ENCODE measurements at places on chromosomes 6 and 20. TPM values are rescaled to one million over a fixed set of nuclear protein-coding genes. Genes with fewer than 3 reads are reported as not detected.

The ZSCAN31 gene
- 1.5 TPM for total RNA-seq

- DNase-seq = no peak
These were observed 348.5 kb upstream of the BTBD3 start for GRCh38 chr20:11569163-11569562.

GRCh38 chr20:14374196-14374595 lies 36.8 kb upstream of the FLRT3 start:
- no peak for DNase-seq

The FGD2 gene
- 1.5 TPM for total RNA-seq

- DNase-seq = no peak
These were observed 996.0 kb upstream of the CITED2 start for GRCh38 chr6:140370441-140370840.

- DNase-seq = no peak
These were observed 12.9 kb downstream of the COX7A2 start for GRCh38 chr6:75230484-75231325.

The GABRR1 gene
- not detected for total RNA-seq

DNA sequence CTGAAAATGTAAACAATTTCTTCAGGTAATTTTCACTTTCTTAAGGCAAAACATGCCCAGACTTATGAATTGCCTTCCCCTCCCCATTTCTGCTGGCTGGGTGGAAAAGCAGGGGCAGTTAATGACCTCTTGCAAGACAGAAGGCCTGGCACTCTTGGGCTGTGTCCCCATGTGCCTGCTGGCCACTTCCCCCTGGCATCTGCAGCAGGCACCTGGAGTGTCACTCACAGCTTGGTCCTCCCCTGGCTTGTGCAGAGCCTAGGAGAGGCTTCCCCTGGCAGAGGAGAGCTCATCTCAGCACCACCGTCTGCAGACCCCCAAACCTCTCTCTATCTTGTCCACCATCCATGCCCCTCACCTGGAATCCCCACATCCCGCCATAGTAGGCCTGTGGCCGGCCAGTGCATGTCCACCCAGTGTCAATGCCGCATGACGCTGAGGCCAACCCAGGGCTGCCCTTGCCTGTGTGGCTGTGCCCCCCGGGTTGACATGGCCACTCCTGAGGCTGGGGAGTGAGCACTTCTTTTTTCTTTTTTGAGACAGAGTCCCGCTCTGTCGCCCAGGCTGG lies 83.5 kb upstream of the SLC22A23 start:
- no peak for DNase-seq

- DNase-seq = no peak
These were observed 54.2 kb downstream of the RAB44 start for GRCh38 chr6:36751833-36752186.

DNA sequence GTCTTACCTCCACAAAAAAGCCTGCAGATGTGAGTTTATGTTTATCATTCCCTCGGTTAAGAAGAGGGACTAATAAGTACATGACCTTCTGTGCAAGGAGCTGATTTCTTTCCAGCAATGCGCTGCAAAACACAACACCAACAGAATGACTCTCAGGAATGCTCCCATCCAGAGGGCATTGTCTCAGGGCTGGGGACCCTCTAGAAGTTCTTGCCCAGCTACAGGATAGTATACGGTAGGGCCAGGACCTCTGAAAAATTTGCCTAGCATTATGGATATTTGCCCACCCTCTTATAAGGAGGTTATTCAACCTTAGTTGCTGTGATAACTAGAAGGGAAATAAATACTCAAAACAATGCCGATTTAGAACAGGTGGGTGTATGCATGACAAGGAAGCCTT lies 24.7 kb upstream of the RBL1 start:
- no peak for DNase-seq

GRCh38 chr6:33586108-33586640 lies 6.1 kb upstream of the BAK1 start:
- DNase-seq = no peak

The SOX18 gene
- 0.24 TPM for total RNA-seq

- no peak for DNase-seq
These were observed 638.4 kb downstream of the MAFB start for GRCh38 chr20:40050596-40050995.

The GGTLC1 gene
- not detected for total RNA-seq

The ADA gene
- total RNA-seq = 12.5 TPM

- DNase-seq = no peak
These were observed 1.3 kb downstream of the KCNQ2 start for GRCh38 chr20:63471002-63471716.

The CAGE1 gene
- 0.13 TPM for total RNA-seq

DNA sequence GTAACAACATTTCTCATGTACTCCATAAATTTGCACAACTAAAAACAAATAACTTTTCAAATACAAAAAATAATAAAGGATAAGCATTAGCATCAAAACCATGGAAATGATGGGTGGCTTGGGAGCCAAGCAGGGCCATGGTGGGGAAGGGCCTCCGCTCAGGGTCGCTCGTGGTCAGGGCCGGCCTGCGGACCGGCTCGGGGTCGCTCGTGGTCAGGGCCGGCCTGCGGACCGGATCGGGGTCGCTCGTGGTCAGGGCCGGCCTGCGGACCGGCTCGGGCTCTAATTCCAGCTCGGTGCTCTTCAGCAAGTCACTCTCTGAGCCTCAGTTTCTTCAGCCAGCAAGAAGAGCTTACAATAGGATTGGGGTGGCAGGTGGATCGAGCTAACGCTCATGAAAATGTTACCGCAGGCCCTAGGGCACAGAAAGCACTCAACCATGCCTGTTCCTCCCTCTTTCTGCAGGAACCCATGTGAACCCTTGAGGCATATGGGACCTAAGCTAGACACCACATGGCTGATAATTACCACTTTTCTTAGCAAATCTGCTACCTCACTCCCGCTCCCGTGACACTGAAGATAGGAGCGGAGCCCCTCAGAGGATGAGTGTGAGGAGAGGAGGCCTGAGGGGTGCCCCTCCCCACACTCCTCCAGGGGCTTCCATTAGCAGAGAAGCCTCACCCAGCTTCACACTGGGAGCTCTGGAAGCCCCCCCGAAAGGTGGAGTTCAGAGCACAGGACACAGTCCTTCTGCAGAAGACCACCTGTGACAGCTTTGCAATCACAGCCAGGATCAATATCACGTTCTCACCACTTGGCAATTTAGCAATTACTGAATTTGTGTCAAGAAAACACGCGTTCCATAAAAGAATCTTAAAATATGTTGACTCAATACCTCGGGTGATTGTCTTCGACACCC lies 103.0 kb downstream of the PSMB1 start:
- DNase-seq = no peak

The DPPA5 gene
- not detected for total RNA-seq

The SLC13A3 gene
- total RNA-seq = 0.13 TPM

The KCNK15 gene
- 0.96 TPM for total RNA-seq

DNA sequence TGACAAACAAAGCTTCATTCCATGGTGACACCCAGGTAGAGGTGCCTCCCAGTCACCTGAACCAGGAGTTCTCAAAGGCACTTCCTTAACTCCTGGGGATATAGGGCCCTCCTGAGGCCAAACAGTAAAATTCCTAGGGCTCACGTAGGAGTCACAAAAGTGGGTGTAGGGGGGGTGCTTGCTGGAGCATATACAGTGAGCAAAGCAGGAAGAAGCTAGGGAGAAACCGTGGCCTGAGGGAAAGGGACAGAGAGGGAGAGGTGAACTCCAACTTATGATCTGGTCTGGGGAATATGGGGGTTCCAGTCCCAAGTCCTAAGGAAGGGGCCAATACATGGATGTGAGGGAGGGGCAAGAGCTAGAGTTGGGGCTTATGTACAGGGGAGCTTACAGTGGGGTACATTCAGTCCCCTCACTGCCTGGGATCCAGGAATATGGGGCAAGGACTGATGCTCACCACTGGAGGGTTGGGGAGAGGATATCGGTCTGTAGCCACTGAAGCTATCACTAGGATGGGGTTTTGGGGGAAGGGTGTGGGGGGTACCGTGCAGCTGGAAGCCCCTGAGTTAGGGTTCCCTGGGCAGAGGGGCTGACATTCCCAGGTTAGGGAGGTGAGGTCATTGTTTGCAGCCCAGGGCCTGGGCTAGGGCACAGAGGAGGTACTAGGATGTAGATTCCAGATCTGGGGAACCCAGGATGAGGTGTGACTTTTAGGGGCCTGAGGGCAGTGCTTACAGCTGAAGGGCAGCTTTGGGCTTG lies 950 bp downstream of the PEDS1 start:
- no peak for DNase-seq

The BCAS1 gene
- 0.40 TPM for total RNA-seq

DNA sequence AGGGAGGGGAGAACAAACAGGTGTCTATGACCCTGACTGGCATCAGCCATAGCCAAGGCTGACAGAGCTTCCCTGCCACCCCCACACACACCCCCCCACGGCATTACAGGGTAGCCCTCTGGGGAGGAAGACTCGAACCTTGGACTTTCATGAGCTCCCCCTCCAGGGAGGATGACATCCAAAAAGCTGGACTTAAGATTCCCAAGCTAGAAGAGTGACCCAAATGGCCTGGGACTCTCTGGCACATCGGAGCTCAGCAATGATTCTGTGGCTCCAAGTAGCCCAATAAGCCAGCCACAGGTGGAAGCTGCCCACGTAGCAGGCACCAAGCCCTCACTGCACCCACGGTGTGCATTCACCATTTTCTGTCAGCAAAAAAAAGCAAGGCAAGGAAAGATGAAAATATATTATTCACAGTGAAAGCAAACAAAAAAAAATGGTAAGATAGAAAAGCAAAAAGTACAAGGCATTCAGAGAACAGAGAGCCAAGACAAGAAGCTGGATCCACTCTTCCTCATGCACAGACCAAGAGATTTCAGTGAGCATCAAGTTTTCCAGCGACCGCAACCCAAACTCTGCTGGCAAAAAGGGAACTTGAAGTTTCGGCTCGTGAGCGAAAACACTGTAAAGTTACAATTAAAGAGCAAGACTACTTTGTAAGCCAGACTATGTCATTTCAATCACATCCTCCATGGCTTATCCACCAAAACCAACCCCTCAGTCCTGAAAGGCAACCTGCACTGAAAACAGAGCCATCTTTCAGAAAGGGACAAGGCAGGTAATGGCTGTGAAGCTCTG lies 10.9 kb downstream of the JAG1 start:
- DNase-seq = no peak

GRCh38 chr6:145263778-145264211 lies 471.5 kb downstream of the EPM2A start:
- DNase-seq = no peak

The HLA-DOA gene
- 2.0 TPM for total RNA-seq

The MYCT1 gene
- not detected for total RNA-seq

The CCDC170 gene
- not detected for total RNA-seq

The SERINC1 gene
- 40.0 TPM for total RNA-seq

The LAMP5 gene
- total RNA-seq = not detected

- DNase-seq = no peak
These were observed 135.1 kb downstream of the MRPL14 start for GRCh38 chr6:43992126-43992663.

DNA sequence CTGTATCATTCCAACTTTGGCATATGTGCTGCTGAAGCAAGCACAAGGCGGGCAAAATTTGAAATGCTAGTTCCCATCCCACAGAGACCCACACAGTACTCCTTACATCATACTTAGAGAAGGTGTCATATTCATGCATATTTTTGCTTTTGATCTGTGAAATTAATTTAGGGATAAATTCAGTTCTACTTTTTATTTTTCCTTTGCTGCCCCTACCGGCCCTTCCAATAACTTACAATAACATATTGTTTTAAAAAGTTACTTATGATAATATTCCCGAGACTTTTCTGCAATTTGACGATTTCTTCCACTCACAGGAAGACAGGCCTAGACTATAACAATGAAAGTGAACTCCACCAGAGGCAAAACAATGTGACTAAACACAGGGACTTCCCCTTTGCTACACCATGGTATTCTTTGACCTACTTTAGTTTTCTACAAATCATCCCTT lies 35.0 kb downstream of the SESN1 start:
- no peak for DNase-seq

The TAF11 gene
- total RNA-seq = 33.4 TPM

DNA sequence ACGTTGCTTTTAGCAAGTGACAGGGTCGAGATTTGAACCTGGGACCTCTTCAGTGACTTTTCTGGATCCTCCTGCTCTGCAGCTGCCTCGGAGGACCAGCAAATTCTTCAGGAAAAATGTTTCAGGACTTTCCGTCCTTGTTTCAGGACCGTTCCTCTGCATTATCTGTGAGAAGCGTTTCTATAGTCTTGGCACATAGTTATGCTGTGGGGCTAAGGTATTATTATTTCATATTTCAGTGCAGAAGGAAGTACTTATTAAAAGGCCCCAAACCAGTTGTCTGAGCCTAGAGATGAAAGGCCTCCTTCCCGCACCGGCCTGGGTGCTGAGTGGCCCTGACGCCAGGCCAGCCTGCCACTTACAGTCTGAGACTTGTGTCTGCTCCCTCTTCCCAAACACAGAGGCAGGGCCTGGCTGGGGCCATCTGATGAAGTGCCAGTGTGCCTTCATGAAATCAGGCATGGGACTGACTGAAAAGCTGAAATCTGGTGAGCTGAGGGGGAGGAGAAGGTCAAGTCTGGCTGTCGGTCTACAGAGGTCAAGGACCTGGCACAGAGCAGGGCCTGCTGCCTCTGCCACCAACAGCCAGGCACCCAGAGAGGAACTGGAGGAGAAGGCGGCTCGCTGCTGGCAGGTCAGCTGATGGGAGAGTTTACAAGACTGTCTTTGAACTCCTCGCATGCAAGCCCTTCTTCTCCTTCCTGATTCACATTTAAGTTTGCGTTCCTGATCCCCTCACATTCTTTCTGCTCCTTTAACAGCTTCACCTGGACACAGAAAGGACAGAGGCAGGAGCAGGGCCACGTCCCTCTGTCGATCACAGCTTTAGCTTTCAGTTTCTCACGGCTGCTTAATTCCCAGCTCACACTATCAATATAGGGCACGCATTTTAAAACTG lies 8.9 kb upstream of the QKI start:
- no peak for DNase-seq

- DNase-seq = no peak
These were observed 13.7 kb upstream of the PRND start for GRCh38 chr20:4708036-4708435.

- peak; percentile 21 for DNase-seq
These were observed 64.9 kb upstream of the ARHGAP18 start for GRCh38 chr6:129774697-129775447.

GRCh38 chr6:45201484-45201883 lies 126.6 kb upstream of the RUNX2 start:
- DNase-seq = no peak

The PNISR gene
- total RNA-seq = 80.0 TPM

Data from activated T-cell treated with anti-CD3 and anti-CD28 coated beads, Interleukin-2, amount 50 U/mL, for 4 hours (primary cell).